ENCODE measurements at places on chromosomes 12 and 14. TPM values are rescaled to one million over a fixed set of nuclear protein-coding genes. Genes with fewer than 3 reads are reported as not detected.

TPH2 gene
- not detected for polyA plus RNA-seq

PTGER2 gene
- polyA plus RNA-seq = 0.88 TPM

RIC8B gene
- polyA plus RNA-seq = 23.1 TPM

FSCB gene
- polyA plus RNA-seq = not detected

CBLN3 gene
- not detected for polyA plus RNA-seq

ADAMTS20 gene
- 0.24 TPM for polyA plus RNA-seq

IFNG-AS1 gene
- polyA plus RNA-seq = 0.30 TPM

KCNC2 gene
- 0.81 TPM for polyA plus RNA-seq

MIPOL1 gene
- 2.8 TPM for polyA plus RNA-seq

GALNT6 gene
- 0.69 TPM for polyA plus RNA-seq

DIO2 gene
- polyA plus RNA-seq = 1.6 TPM

MYH6 gene
- 5.6 TPM for polyA plus RNA-seq

TPPP2 gene
- polyA plus RNA-seq = 0.71 TPM

TSHR gene
- polyA plus RNA-seq = 0.93 TPM

SALL2 gene
- 10.5 TPM for polyA plus RNA-seq

PMEL gene
- polyA plus RNA-seq = 24.1 TPM

GMPR2 gene
- polyA plus RNA-seq = 59.3 TPM

ETNK1 gene
- 18.5 TPM for polyA plus RNA-seq

CACNA1C gene
- polyA plus RNA-seq = 3.2 TPM

RNASE3 gene
- not detected for polyA plus RNA-seq

INHBC gene
- not detected for polyA plus RNA-seq

NPFF gene
- 0.71 TPM for polyA plus RNA-seq

KRT1 gene
- 0.84 TPM for polyA plus RNA-seq

FAM216A gene
- polyA plus RNA-seq = 16.3 TPM

SUPT16H gene
- not detected for polyA plus RNA-seq

ESPL1 gene
- polyA plus RNA-seq = 7.2 TPM

CCDC177 gene
- 0.04 TPM for polyA plus RNA-seq

SLC5A8 gene
- polyA plus RNA-seq = 0.05 TPM

MGP gene
- polyA plus RNA-seq = 299 TPM

CABP1 gene
- polyA plus RNA-seq = 1.2 TPM

MYF6 gene
- polyA plus RNA-seq = 102 TPM

PPP1R13B gene
- 11.4 TPM for polyA plus RNA-seq

MMP19 gene
- not detected for polyA plus RNA-seq

CLEC2D gene
- 3.3 TPM for polyA plus RNA-seq

C12orf54 gene
- polyA plus RNA-seq = 0.64 TPM

CARMIL3 gene
- 0.13 TPM for polyA plus RNA-seq

ASPG gene
- polyA plus RNA-seq = 3.1 TPM

SLC10A1 gene
- 0.10 TPM for polyA plus RNA-seq

PZP gene
- 0.71 TPM for polyA plus RNA-seq
